GM04503 (cell line): ENCODE measurements at places on chromosomes 16 and 17.

DNA sequence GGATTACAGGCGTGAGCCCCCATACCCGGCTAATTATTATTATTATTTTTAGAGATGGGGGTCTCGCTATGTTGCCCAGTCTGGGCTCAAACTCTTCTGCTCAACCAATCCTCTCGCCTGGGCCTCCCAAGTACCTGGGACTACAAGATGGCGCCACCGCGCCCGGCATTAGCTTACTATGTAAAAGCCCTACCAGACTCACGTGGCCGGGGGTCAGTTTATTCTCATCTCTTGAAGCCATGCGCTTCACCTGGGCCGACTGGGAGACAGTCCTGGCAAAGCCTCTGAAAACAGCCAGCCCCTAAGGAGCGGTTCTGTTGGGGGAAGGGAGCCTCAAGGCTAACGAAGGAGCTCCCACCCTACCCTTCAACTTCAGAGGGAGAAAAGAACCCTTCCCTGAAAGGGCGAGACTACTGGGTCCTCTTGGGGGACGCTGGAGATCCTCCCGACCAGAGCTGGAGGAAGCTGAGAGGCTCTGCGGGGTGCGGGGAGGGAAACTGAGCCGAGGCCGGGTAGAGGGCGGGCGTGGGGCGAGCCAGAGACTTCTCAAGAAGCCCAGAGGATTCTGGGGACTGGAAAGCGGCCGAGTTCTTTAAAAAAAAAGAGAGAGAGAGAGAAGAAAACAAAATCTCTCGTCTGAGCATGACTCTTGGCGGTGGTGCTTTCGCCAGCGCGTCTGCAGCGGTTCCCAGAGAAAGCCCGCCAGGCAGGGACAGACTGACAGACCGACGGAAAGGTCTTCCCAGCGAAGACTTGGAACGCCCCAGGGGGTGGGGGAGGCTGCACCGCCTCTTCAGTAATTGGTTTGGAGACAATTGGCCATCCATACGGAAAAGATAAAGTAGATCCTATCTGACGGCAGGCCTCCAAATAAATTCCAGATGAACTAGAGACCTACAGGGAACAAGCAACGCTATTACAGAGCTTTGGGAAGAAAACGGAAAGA, 5.6 kb upstream of the TUBG2 start:
- peak; percentile 52 for DNase-seq

- DNase-seq: no peak
These were observed 17.1 kb upstream of the MARCHF10 start for GRCh38 chr17:62825182-62825581.

- DNase-seq: no peak
These were observed 335.8 kb downstream of the WWOX start for GRCh38 chr16:78435260-78435659.

DNA sequence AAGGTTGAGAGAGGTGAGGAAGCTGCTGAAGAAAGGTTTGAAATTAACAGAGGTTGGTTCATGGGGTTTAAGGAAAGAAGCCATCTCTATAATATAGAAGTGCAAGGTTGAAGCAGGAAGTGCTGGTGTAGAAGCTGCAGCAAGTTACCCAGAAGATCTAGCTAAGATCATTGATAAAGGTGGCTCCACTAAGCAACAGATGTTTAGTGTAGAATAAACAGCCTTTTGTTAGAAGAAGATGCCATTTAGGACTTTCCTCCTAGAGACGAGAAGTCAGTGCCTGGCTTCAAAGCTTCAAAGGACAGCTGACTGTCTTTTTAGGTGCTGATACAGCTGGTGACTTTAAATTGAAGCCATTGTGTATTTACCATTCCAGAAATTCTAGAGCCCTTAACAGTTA, 29.3 kb downstream of the GOSR1 start:
- no peak for DNase-seq

DNA sequence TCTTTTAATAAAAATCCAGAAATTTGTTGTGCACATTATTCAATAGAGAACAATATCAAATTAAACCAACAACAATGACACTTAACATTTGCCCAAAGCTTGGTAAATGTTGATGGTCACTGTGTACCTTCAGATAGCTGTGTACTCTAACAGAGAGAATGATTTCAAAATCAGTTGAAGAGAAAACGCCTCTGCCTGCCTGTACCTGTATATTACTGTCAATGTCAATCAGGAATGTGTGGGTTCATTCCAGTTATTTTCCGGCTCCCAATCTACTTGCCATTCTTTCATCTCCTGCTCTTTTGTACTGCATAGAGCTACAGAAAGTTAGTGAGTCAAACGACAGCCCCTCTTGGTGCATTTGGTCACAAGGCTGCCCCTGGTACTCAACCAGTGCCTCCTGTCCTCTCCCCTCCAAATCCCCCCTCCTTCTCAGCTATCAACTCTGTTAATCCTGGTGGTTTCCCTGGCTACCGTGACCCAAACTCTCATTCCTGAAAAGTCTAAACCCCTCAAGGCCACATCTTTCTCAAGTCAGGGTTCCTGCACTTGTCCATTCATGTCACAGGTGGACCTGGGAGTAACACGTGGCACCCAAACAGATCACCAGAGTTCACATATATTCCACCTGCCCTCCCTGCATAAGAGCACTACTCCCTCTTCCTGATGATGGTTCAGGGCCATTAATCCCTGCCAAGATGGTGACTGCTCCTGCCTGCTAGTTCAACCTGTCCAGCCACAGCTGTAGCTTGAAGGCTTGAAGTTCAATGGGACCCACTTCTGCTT, 13.6 kb upstream of the ARL4D start:
- no peak for DNase-seq
